ENCODE measurements at places on chromosomes 3 and 15.

- DNase-seq = no peak
Observed at GRCh38 chr15:48564690-48565089, 80.8 kb downstream of the FBN1 start.

DNA sequence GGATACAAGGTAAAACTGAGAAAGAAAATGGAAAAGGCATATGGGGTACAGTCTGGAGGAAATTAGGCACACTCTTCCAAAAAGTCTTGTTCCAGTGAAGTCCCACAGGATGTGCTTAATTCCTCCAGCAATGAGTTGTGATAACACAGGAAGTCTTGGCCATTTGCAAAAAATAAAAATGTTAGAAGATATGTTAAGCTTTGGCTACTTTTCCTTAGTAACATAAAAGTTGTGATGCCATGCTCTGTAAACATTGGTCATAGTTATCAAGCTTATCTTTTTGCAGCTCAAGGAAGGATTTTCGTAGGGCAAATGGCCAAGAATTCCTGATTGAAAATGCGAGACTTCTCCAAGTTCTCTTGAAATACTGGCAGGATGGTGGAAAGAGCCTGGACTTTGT, 26.4 kb downstream of the LNP1 start:
- DNase-seq = no peak

DNA sequence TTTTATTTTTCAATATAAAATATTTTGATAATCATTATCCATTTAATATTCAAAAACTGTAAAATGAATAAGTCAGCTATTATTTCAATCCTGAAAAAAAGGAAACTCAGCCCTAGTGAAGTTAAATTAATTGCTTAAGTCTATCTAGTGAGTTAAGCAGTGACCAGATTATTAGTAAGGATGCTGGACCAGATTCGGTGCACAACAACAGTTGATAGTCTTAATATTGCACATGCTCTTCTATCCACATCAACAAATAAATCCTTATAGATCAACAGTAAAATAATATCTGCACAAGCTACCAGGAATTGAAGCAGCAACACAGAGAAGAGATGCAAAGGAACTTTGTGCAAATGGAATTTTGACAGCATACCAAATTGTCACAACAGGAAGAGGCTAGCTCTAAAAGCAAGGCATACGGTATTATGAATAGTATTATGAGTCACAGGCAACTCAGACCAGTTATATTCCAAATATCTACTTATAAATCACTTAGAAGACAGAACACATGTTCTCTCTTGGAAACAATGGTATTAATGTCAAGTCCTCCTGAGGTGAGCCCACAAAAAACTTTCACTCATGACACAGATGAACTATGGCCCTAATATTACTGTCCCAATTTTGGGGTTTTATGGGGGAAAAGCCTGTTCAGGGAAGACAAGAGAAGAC, 24.9 kb downstream of the VPS13C start:
- DNase-seq = no peak

DNA sequence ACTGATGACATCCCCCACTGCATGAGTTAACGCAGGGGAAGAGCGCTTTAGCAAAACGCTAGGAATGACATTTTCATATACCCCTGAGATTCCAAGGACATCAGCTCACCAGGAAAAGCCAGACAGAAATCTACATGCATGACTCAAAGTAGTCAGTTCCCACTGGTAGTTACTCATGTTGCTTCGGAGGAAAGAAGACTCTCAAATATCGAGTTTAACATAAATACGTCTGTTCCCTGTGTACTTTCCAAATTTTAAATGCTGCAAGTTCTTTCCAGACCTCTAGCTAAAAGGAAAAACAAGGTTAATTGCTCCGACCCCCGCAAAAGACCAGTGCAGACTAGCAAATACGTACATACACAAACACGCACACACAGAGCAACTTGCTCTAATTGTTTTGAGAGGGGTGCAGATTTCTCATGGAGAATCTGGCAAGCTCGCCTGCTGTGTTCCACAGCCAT, 115.4 kb upstream of the PRICKLE2 start:
- no peak for DNase-seq

GRCh38 chr3:37257581-37257980, 83.2 kb upstream of the LRRFIP2 start:
- DNase-seq = no peak

DNA sequence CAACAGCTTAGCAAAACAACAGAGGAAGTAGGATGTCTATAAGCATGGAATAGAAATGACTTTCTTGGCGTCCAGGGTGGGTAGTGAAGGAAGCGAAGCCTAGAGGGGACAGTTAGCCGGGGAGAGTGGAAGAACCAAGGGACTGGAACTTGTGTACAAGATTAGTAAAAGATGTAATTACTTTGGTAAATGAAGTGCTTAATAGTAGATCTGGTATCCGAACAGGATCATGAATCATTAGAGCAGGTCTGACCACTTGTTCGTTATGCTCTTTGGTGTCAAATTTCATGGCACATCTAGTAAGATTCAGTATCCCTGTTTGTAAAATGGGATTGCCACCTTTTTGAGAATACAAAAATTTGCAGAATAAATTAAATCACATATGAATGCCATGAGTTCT, 112.5 kb upstream of the MLF1 start:
- DNase-seq = no peak

GRCh38 chr3:159624616-159625015, 364.0 kb upstream of the IL12A start:
- DNase-seq = no peak

DNA sequence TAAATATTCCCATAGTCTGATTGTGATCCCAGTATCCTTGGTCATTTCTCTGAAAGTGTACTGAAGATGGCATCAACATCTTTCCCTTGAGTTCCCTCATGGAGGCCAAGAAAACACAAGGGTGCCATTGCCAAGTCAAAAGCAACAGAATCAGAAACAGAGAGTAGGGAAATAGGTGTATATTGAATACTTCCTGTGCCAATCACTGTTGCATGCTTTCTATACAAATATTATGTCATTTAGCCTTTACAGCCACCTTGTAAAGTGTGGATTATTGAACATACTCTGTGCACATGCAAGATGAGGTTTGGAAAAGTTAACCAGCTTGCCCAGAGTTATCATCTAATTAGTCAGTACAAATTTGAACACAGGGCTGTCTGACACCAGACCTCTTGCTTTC, 117.9 kb downstream of the MAP2K5 start:
- no peak for DNase-seq

- no peak for DNase-seq
Observed at GRCh38 chr3:24222165-24222805, 272.4 kb downstream of the THRB start.

DNA sequence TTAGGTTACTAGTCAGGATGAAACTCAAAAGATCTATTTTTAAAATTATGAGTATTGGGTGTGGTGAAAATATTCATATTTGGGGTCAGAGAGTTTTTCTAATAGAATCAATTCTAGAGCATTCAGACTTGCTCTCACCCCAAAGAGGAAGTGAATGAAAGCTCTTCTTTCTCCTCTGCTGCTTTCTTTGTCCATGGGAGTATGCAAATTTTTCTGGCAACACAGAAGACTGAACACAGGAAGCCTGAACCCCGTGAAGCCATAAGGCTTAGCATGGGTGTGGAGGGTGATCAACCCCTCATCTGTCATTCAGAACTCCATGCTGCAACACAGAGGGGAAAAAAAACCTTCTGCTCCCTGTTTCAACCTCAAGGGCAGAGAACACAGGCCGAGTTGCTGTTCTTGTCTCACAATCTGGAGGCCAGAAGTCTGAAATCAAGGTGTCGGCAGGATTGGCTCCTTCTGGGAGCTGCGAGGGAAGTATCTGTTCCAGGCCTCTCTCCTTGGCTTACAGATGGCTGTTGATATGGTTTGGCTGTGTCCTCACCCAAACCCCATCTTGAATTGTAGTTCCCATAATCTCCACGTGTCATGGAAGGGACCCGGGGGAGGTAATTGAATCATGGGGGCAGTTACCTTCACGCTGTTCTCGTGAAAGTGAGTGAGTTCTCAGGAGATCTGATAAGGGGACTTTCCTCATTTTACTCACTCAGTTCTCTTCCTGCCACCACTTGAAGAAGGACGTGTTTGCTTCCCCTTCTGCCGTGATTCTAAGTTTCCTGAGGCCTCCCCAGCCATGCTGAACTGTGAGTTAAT, 33.7 kb upstream of the CD47 start:
- DNase-seq = peak; percentile 47
